GM10248 (cell line): ENCODE measurements at places on chromosomes 12 and 14.

DNA sequence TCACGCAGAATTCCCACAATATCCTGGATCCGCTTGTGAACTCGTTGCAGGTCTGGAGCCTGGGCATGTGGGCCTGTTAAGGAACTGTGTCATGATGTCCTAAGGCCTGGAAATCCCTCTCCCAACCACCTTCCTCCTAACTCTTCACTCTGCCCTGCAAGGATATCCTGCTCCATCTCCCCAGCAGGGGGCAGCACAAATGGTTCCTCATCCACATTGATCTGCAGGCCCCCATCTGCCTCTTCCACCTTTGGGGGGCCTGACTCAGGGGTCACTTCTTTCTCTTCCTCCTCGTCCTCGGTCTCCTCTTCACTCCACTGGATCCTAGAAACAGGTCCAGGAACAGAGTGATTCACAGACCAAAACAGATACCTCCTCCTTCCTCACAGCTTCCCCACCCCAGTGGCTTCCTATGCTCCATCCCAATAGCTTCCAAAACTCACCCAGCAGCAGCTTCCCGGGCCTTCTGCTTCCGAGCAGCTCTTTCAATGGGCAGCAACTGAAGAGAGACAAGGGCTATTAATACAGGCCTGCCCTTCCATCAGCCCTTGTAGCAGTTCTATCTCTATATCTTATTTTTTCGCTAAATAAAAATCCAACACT is 4.5 kb downstream of the NOP2 start:
- DNase-seq: peak; percentile 71

GRCh38 chr14:28382444-28383190 is 384.0 kb upstream of the FOXG1 start:
- DNase-seq: no peak

GRCh38 chr14:61188978-61189808 is 91.9 kb downstream of the TMEM30B start:
- DNase-seq: peak; percentile 69

- DNase-seq: no peak
Observed at GRCh38 chr12:65810036-65810435, 14.2 kb upstream of the HMGA2 start.

DNA sequence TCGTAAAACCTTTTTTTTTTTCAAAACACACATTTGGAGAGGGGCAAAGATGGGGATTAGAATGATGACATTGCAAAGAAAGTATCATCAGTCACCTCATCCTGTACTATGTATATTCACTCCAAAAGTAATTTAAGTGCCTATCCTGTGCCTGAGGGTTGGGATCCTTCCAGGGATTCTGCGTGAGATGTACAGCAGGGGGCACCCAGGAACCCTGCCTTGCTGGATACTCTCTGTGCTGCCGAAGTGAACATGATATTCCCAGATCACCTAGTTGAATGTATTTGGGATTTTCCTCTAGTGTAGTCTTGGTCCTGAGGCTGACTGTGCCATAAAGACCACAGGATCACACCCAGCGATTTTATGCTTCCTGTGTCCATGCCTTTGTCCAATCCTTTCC is 372.7 kb downstream of the IPO8 start:
- DNase-seq: no peak

DNA sequence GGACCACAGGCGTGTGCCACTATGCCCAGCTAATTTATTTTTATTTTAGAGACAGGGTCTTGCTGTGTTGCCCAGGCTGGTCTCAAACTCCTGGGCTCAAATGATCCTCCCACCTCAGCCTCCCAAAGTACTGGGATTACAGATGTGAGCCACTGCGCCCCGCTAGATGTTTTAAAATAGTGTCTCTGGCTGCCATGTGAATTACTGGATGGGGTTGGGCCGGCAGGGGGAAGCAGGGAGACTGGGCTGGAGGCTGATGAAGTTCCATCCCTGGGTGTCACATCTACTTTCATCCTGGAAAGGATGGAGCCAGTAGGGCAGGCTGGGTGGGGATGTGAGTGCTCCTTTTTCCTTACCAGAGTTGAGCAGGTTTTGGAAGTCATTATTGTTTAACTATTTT is 46.1 kb downstream of the DNAH10 start:
- no peak for DNase-seq

DNA sequence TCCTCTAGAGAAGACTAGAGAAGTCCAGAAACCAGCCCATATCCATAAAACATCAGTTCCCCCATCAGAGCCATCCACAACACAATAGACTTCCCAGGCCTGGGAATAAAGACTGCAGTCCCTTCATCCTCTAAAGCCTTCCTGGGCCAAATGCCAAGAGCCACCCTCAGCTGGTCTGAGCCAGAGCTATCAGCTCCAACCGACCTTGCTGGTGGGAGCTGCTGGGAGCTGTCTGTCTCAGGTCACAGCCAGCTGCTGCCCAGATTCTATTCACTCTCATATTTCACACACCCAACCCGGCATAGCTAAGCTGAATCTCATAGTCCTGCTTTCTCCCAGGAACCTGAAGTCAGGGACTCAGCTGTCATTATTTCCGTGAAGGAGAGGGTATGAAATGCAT is 10.9 kb upstream of the TFCP2 start:
- DNase-seq: no peak

- no peak for DNase-seq
Observed at GRCh38 chr12:39813776-39814175, 194.2 kb upstream of the ABCD2 start.

GRCh38 chr12:24909667-24910066 is 39.2 kb downstream of the BCAT1 start:
- DNase-seq: no peak

DNA sequence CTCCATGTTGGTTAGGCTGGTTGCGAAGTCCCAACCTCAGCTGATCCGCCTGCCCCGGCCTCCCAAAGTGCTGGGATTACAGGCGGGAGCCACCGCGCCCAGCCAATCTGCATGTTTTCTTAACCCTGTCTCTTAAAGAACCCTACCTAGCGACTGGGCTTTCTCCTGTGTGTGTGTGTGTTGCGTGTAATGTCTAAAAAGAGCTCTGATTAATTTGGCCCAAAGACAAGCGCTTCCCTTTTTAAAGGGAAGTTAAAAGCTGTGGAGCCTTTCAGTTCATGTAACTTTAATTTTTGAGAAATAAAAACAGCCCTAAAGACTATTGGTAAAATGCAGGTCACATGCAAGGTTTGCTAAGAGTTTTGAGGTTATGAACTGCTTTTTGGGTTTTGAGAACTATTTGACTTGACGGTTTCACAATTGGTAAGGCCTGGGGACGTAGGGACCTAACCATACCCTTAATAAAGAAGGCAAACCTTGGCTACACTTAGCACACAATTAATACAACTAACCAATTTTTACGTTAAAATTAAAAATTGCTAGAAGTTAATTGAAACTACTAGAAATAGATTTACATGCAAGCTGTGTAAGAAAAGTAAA is 103.2 kb downstream of the KCNMB4 start:
- no peak for DNase-seq

DNA sequence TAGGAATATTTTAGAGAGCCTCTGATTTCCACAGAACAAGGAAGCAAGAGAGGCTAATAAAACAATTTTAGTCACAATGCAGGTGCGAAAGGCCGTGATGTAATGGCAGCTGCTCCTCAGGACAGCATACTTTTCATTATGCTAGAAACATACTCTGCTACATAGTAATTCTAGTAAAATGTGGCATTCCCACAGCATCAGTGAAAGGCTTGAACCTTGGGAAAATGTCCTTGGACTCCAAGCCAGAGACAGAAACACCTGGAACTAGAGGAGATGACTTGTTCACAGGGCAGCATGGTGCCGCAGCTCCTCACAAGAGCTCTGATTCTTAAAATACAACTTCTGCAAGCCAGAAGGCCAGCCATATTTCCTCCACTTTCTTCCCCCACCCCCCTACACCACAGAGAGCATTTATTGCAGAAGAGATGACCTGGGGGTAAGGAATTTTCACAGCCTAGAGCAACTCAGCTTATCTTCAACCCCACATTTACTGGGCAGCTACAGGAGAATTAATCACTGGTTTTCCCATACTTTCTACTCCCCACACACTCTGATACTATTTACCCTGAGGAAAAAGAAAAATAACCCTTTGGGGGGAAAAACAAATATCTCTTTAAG is 15.8 kb downstream of the ABCC9 start:
- DNase-seq: no peak

- no peak for DNase-seq
Observed at GRCh38 chr12:94239332-94239993, 91.1 kb downstream of the PLXNC1 start.

GRCh38 chr12:67937822-67938221 is 51.4 kb upstream of the IFNG-AS1 start:
- DNase-seq: no peak

DNA sequence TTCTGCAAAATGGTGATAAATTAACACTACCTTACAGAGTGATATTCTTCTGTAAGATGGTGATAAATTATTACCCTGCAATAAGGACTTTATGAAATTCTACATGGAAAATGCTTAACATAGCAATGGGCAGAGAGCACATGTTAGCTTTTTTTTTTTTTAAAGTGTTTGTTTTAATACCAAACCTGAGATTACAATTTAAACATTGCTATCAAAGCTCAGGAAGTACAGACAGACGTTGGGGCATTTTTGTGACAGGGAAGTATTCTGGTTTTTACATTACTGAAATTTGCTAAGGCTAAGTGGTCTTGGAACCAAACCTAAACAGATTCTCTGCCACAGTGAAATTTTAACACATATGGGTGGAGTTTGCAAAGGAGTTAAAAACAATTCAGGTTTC is 133.1 kb downstream of the FGD4 start:
- DNase-seq: no peak

DNA sequence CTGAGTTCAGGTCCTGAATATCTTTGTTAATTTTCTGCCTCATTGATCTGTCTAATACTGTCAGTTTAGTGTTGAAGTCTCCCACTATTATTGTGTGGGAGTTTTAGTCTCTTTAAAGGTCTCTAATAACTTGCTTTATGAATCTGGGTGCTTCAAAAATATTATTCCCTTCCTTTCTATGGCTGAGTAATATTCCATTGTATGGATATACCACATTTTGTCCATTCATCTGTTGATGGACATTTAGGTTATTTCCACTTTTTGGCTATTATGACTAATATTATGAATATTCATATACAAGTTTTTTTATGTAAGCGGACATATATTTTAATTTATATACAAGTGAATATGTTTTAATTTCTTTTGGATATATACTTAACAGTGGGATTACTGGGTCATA is 82.7 kb downstream of the SDR9C7 start:
- DNase-seq: no peak
